ENCODE measurements at places on chromosomes 2 and 18. TPM values are rescaled to one million over a fixed set of nuclear protein-coding genes. Genes with fewer than 3 reads are reported as not detected.

The PSTPIP2 gene
- 3.4 TPM for total RNA-seq

The KHK gene
- total RNA-seq: 3.7 TPM

The POTEC gene
- not detected for total RNA-seq

The LRRTM1 gene
- not detected for total RNA-seq

The TSPYL6 gene
- not detected for total RNA-seq

The SCYGR4 gene
- total RNA-seq: not detected

The HOXD1 gene
- 10.4 TPM for total RNA-seq

The GPAT2 gene
- 6.6 TPM for total RNA-seq

The LRP1B gene
- total RNA-seq: 0.07 TPM

The AGXT gene
- not detected for total RNA-seq

The POTEF gene
- total RNA-seq: 0.09 TPM

The GALR1 gene
- total RNA-seq: not detected

The CABYR gene
- total RNA-seq: 11.4 TPM

The TRABD2A gene
- total RNA-seq: 0.99 TPM

The RIT2 gene
- not detected for total RNA-seq

The RBBP8 gene
- 15.4 TPM for total RNA-seq

The MTCL1 gene
- total RNA-seq: 36.7 TPM

The CCNYL1 gene
- total RNA-seq: 47.3 TPM

The CCDC68 gene
- total RNA-seq: 2.9 TPM

The KLHL41 gene
- total RNA-seq: 0.21 TPM

The SLC66A3 gene
- total RNA-seq: 14.3 TPM

The OXER1 gene
- total RNA-seq: not detected

The PTRHD1 gene
- total RNA-seq: 41.1 TPM

All from endothelial cell of umbilical vein (primary cell).